SK-N-MC (cell line): ENCODE measurements at places on chromosomes 3 and 15.

- no peak for DNase-seq
These were observed 2.2 kb upstream of the FBLN2 start for GRCh38 chr3:13546667-13547171.

- DNase-seq, result no peak
These were observed 284.5 kb upstream of the MME start for GRCh38 chr3:154795582-154795981.

DNA sequence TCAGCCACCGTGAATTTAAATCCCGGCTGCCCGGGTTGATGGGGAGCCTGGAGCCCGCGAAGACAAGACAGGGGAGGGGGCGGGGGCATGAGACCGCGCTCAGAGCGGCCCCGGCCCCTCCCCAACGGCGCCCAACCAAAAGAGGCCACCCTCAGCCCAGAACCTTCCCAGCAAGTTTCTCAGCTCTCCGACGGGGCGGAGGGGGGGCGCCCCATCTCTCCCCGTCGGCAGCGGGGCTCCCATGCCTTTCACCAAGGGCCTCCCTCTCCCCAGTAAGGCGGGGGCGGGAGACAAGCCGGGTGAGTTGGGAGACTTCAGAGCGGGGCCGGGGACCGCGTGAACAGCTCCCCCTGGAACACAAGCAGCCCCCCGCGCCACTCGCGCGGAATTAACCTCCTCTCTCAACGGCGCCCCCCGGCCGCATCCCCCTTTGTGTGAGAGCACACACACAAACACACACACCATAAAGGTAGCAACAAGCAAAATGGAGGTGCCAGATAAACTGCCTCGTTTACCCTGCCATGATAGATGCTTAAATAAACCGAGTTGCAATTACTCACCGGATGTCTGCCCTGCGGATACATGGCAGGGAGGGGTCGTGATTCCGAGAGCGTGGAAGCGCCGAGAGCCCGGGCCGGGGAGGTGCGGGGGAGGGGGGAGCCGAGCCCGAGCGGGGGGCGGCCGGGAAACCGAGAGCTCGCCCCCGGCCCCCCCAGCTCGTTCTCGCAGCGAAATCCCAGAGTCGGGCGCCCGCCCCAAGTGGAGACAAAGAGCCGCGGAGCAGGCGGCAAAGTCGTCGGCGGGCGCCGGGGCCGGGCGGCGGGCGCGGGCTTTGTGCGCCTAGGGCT, 1.3 kb downstream of the TLE3 start:
- DNase-seq, result no peak

- no peak for DNase-seq
These were observed 925.6 kb downstream of the FHIT start for GRCh38 chr3:60325610-60326170.

DNA sequence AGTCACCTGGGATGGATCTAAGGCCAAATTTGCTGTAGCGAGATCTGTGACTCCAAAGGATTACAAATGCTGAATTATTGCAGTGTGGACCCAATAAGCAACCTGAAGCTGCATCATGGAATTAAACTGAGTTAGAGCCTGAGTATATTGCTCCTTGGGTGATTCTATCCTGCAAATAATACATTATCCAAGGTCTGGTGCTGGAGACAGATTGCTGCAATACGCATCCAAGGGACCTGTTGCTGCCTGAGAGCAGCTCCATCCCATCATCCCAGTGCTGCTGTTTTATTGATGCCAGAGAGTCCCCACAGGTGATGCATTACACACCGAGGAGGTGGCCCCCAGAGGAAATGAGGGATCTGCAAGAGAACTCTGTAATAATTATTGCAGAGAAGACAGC, 31.6 kb upstream of the PCSK6 start:
- no peak for DNase-seq

GRCh38 chr3:117837391-117837790, 1127.8 kb downstream of the TUSC7 start:
- DNase-seq, result no peak
